ENCODE measurements at places on chromosomes 3 and 15. TPM values are rescaled to one million over a fixed set of nuclear protein-coding genes. Genes with fewer than 3 reads are reported as not detected.

The BTLA gene
- total RNA-seq, result not detected

The CADPS gene
- total RNA-seq, result 0.54 TPM

The KIF15 gene
- total RNA-seq, result 17.0 TPM

DNA sequence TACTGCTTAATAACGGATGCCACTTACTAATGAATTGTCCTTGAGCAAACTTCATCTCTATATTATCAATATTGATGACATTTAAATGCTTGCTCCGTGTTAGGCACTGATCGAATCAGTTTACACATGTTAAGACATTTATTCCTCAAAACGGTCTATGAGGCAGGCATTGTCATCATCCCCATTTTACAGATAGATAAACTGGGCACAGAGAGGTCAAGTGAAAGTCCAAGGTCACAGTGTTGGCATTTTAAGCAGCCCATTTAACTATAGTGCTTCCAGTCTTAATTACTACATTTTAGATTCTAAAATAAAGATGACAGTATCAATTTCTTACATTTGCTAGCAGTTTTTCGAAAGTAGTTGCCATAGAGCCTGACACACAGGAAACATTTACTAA lies 966 bp upstream of the ABI3BP start:
- no peaks in the 10 kb centered on the region for H3K36me3 ChIP-seq
- H3K27me3 ChIP-seq, result no peaks in the 10 kb centered on the region
- DNase-seq, result no peak
- H3K4me1 ChIP-seq, result no peaks in the 10 kb centered on the region

GRCh38 chr15:39645138-39645975 lies 64.5 kb downstream of the THBS1 start:
- H3K27ac ChIP-seq, result no peak overlapping the region
- no peaks in the 10 kb centered on the region for H3K27me3 ChIP-seq
- peaks cover 4% of the 10 kb centered on the region for H3K4me1 ChIP-seq
- H3K4me3 ChIP-seq, result no peak overlapping the region
- DNase-seq, result no peak
- H3K36me3 ChIP-seq, result peaks cover 6% of the 10 kb centered on the region

DNA sequence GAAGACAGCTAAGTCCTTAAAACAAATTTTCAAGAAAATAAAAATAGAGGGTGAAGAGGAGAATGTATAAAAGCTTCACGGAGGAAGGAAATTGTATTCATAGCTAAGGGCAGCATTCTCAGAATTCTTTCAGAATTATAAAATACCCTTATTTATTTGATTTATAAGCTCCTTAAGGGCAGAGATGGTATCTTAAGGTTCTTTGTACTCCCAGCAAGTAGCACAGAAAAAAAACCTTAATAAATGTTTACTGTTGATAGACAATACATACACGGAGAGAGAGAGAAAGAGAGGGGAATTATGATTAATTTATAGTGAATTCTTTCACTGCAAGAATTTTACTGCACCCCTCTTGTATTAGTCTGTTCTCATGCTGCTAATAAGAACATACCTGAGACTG lies 375.6 kb upstream of the CCDC54 start:
- H3K36me3 ChIP-seq, result no peaks in the 10 kb centered on the region
- no peaks in the 10 kb centered on the region for H3K27me3 ChIP-seq
- H3K4me1 ChIP-seq, result no peaks in the 10 kb centered on the region
- no peak overlapping the region for H3K27ac ChIP-seq
- no peak for DNase-seq

DNA sequence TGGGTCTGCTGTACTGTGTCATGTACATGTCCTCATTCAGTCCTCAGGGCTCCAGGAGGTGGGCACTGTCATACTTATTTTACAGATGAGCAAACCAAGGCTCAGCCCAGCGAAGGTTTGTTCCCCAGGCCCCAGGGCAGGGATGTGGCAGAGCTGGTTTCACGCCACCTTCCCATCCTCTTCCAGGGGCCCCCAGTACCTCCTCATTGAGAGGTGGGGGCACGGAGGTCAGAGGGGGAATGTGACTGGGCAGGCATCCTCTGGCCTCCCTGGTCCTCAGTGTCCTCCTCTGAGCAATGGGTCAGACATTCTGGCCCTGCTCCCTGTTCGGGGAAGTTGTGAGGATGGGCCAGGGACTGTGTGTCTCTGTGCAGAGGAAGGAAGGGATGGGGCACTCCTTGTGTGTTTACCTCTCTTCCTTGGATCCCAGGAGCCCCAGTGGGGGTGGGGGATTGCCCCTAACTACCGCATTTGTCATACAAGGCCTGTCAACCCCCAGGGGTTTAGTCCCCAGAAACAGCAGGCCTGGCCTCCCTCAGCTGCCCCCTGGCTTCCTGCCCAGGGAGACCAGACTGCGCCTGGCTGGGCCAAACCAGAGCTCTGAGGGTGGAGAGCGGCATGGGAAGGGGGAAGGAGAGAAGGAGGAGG lies 65.9 kb upstream of the LCTL start:
- no peak overlapping the region for H3K4me3 ChIP-seq
- no peak overlapping the region for H3K27ac ChIP-seq
- no peaks in the 10 kb centered on the region for H3K36me3 ChIP-seq
- H3K27me3 ChIP-seq, result peaks cover 55% of the 10 kb centered on the region

GRCh38 chr3:98602078-98602678 lies 8.8 kb upstream of the CPOX start:
- no peak overlapping the region for H3K4me3 ChIP-seq
- no peak overlapping the region for H3K27ac ChIP-seq
- peak; percentile 33 for DNase-seq
- no peaks in the 10 kb centered on the region for H3K4me1 ChIP-seq

GRCh38 chr3:27990837-27991236 lies 250.6 kb upstream of the CMC1 start:
- H3K4me1 ChIP-seq, result no peaks in the 10 kb centered on the region
- H3K27me3 ChIP-seq, result no peaks in the 10 kb centered on the region

DNA sequence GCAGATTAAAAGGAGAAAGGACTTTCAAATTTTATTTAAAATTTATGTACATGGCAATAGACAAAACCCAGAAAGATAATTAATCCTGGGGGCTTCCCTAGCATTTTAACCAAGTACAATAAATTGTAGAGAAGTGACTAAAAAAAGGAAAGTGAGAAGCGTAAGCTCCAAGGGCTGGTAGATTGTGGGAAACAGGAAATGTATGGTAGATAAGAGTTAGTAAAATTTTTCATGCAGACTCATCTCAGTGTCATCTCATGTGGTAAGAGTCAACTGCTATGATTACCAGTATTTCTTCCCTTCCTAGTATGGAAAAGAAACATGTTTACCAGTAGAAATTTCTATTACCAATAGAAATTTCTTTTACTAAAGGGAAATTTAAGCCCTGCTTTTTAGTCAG lies 464.3 kb upstream of the AGTR1 start:
- DNase-seq, result no peak
- peaks cover 8% of the 10 kb centered on the region for H3K4me1 ChIP-seq
- no peak overlapping the region for H3K4me3 ChIP-seq
- no peaks in the 10 kb centered on the region for H3K36me3 ChIP-seq
- no peak overlapping the region for H3K27ac ChIP-seq

Data from Calu3 (cell line).